ENCODE measurements at places on chromosomes 11 and 22. TPM values are rescaled to one million over a fixed set of nuclear protein-coding genes. Genes with fewer than 3 reads are reported as not detected.

- DNase-seq = no peak
Observed at GRCh38 chr11:103668859-103669258, 367.6 kb upstream of the DDI1 start.

GRCh38 chr11:65425105-65425970 lies 2.7 kb downstream of the NEAT1 start:
- peak; percentile 35 for DNase-seq

- DNase-seq = peak; percentile 50
Observed at GRCh38 chr11:128482512-128483191, 104.7 kb downstream of the ETS1 start.

The NEFH gene
- 0.16 TPM for total RNA-seq

DNA sequence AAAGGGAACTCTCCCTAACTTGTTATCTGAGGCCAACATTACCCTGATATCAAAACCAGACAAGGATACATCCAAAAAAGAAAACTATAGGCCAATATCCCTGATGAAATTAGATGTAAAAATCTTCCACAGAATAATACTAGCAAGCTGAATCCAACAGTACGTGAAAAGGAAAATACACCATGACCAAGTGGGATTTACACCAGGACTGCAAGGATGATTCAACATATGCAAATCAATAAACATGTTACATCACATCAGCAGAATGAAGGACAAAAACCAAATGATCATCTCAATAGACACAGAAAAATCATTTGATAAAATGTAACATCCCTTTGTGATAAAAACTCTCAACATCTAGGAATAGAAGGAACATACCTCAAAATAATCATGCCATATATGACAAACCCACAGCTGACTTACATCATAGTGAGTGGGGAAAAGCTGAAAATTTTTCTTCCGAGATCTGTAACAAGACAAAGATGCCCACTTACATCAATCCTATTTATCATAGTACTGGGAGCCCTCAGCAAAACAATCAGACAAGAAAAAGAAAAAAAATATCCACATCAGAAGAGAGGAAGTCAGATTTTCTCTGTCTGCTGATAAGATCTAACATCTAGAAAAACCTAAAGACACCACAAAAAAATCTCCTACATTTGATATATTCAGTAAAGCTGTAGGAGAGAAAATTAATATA lies 703.3 kb upstream of the ANO5 start:
- DNase-seq = no peak

The ANGPTL5 gene
- 1.9 TPM for total RNA-seq

DNA sequence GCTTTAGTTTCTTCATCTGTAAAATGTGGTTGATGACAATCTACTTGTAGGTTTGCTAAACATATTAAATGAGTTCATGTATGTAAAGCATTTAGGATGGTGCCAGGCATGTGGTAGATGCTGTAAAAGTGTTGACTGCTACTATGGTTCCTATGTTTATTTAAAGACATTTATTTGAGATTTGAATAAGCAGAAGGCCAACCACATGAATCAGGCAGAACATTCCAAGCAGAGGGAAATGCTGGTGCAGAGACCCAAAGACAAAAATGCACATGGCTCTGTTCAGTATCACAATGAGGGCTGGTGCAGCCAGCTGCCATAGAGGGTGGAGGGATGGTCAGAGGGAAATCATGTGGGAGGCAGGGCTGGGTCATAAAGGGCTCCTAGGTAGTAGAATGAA lies 156.2 kb upstream of the PDGFD start:
- no peak for DNase-seq

- DNase-seq = no peak
Observed at GRCh38 chr22:28402060-28402459, 277.6 kb downstream of the TTC28 start.

- no peak for DNase-seq
Observed at GRCh38 chr22:48335442-48336139, 1492.1 kb downstream of the BRD1 start.

The UPK3A gene
- 0.65 TPM for total RNA-seq

The JHY gene
- total RNA-seq = 2.6 TPM

The IGF2 gene
- total RNA-seq = 79.9 TPM

GRCh38 chr11:115077740-115078139 lies 399.4 kb downstream of the NXPE2 start:
- no peak for DNase-seq

DNA sequence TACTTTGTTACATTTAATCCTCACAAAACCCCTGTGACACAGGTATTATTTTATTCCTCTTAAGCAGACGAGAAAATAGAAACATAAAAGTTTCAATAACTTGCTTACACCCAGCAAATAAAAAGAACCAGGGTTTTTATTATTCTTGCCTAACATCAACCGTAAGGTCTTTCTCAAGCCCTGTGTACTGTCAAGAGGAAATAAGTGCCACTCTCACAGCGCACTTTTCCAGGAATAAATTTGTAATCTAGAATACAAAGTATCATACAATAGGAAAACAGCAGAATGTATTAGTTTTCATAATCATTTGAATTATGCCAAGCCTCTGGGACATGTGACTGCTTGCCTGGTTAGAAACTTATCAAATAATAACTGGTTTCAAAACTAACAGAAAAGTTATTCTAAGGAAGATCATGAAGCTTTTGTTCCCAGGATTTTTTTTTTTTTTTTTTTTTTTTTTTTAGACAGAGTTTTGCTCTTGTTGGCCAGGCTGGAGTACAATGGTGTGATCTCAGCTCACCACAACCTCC lies 7.4 kb downstream of the CCDC34 start:
- no peak for DNase-seq

DNA sequence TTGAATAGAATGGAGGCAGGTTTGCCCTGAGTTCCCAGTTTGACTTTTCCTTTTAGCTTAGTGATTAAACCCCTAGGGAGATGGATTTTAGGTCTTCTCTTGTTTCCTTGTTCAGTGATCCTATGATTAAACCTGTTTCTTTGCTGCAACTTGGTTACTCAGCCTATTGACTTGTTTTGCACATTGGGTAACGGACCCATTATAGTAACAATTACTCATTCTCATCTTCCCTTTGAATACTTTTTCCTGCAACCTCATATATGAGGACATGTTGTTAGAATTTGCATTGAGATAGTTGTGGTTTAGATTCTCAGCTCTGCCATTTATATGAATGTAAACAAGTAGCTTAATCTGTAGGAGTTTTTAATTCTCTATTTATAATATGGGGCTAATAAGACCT lies 489.2 kb upstream of the CNTN5 start:
- DNase-seq = no peak

DNA sequence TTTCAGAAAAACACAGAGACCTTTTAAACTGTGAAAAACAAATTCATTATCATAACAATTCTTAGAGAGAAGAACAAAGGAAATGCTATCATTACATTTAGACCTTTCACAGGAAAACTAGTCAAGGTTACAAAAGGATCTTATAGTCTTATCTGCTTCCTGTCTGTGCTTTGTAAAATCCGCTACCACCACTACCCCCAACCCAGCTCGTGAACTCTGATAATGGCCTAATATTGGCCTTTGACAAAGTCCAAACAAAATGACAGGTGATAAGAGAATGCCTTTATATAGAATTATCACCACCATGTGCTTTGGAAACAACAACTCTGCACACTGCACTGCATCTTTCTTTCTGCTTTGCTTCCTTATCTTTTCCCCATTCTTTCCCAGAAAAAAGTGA lies 272.5 kb downstream of the SBF2 start:
- DNase-seq = no peak

DNA sequence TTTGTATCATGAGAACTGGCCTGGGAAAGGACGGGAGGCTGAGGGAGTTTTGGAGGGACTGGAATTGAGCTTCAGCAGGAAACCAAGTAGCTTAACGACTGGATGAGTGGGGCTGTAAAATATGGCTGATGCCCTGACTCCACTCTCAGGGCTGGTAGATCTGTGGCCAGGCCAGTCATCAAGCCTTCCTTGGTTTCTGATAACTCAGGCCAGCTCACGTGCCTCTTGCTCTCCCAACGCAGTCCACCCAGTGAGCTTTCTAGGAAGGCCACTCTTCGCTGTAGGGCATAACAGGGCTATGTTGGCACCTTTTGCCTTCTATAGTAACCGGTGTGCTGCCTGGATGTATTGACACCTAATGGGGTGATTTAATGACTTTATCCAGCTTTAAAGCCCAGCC lies 5.8 kb upstream of the MADD start:
- no peak for DNase-seq

- DNase-seq = no peak
Observed at GRCh38 chr11:21460082-21460481, 732.8 kb upstream of the ANO5 start.

DNA sequence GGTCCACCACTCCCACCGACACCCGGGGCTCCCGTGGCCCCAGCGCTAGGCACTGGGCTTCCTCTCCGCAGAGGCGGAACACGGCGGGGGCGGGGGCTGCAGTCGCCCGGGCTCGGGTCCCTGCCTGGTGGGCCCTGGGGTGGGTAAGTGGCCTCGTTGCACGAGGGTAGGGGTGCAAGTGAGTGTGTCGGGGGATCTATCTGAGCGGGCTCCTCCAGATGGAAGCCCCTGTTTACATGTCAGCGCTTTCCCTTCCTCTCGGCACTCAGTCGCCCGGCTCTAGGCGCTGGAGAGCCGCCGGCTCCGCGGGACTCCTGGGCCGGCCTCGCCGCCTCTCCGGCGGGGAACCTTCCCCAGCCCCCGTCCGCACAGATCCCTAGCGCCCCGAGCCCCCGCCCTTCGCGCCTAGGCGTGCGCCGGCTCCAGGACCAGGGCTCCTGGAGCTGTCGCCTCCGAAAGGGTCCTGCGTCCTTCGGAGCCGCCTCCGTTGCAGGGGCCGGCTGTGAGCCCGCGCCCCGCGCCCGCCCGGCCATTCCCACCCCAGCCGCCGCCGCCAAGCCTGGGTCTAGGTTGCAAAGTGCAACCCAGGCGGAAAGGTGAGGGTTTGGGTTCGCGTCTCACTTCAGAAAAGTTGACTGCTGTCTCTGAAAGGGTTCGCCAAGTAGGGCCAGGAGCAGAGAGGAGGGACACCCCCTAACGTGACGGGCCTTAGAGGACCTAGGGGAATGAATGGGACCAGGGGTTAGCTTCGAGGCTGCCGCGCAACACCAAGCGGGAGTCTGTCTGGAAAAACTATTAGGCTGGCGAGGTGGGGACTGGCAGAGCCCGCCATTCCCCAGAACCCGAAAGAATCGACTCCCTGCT lies 978 bp downstream of the FLI1 start:
- peak; percentile 63 for DNase-seq

GRCh38 chr22:35430897-35431322 lies 31.0 kb downstream of the MCM5 start:
- DNase-seq = peak; percentile 91

DNA sequence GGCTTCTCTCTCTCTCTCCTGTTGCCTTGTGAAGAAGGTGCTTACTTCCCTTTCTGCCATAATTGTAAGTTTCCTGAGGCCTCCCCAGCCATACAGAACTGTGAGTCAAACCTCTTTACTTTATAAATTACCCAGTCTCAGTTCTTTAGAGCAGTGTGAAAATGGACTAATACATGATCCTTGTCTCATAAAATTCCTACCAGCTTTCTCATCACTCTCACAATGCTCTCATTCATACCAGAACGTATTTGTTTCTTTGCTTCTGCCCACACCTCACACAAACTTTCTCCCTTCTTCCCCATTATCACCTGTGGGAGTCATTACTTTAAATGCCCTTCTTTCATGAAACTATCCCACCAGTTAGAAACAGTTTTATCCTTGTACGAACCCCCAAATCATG lies 62.7 kb upstream of the ARHGAP42 start:
- no peak for DNase-seq

DNA sequence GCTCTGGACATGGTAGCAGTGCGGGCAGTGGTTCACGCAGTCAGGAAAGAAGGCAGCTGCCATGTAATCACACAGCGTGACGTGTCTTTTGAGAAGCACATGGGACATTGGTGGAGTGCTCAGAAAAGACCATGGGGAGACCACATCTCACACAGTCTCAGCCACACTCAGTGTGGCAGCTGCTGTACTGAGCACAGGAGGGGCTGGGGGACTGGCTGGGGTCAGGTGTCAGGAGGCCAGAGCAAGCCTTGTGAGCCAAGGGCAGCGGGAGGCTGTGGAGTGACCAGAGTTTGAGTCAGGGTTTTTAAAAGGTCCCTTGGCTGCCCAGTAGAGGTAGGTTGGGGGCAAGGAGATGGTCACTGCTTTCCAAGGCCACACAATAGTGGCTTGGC lies 18.5 kb downstream of the CLDN5 start:
- no peak for DNase-seq

GRCh38 chr11:121449626-121450025 lies 2.5 kb upstream of the SORL1 start:
- DNase-seq = no peak

DNA sequence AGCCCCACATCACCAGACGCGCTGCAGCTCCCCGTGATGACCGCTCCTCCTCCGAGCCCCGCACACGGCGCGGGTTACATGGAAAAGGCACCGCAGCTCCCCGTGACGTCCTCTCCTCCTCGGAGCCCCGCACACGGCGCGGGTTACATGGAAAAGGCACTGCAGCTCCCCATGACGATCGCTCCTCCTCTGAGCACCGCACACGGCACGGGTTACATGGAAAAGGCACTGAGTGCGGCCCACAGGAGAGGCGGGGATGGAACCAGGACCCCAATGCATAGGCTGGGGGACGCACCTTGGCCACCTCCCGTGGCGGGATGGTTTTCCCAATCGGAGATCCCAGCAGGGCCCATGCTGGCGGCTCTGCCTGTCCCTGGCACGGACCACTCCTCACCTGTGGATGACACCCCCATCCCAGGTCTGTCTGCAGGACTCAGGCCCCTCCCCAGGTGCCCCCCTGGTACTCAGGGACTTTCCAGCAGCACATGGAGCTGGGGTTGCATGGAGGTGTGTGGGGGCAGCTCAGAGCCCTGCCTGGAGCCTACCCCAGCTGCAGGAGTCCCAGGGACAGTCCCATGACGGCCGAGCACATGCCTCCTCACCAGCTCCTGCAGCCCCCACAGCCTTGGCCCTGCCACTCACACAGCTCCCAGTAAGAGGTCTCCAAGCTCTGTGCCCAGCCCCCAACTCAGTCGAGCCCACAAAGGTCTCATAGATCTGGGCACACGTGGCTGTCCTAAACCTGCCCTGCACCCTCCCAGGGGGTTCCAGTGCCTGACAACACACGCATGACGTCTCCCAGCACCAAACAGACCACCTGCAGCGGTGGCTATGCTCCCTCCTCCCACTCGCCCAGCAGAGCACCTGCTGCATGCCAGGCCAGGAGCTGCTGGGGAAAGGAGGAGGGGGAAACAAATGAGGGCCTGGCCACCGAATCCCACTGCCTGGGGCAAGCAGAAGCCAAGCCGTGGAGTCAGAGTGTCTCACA lies 166.6 kb downstream of the BRD1 start:
- DNase-seq = no peak

The IL18 gene
- total RNA-seq = 1.9 TPM
